Activated CD4-positive, alpha-beta memory T cell treated with anti-CD3 and anti-CD28 coated beads, Interleukin-2, amount 10 ng/mL, durations not matched to agents 7 days and 5 days (primary cell): ENCODE measurements at places on chromosomes 2 and 18.

DNA sequence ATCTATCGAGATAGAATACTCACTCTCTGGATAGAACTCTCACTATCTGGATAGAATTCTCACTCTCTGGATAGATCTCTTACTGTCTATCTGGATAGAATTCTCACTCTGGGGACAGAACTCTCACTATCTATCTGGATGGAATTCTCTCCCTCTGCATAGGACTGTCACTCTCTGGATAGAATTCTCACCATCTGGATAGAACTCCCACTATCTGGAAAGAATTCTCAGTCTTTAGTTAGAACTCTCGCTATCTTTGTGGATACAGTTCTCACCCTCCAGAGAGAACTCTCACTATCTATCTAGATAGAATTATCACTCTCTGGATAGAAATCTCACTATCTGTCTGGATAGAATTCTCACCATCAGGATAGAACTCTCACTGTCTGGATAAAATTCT, 16.5 kb downstream of the ABCG8 start:
- DNase-seq, result no peak

DNA sequence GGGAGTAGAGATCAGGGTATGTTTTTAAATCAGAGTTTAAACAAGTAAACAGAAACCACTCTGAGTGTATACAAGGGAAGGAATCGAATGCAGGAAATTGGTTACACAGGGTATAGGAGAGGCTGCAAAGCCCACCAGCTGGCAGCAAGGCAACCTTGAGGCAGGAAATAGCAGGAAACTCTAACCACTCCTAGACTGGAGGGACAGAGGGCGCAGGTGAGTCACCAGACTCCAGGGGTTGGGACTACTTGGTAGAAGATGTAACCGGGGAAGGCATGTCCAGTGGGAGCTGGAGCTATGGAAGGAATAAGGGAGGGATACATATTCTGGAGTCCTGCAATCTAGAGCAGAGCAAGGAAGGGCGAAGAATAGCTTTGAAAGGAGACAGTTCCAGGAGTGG, 152.3 kb downstream of the MEIS1 start:
- DNase-seq, result no peak

DNA sequence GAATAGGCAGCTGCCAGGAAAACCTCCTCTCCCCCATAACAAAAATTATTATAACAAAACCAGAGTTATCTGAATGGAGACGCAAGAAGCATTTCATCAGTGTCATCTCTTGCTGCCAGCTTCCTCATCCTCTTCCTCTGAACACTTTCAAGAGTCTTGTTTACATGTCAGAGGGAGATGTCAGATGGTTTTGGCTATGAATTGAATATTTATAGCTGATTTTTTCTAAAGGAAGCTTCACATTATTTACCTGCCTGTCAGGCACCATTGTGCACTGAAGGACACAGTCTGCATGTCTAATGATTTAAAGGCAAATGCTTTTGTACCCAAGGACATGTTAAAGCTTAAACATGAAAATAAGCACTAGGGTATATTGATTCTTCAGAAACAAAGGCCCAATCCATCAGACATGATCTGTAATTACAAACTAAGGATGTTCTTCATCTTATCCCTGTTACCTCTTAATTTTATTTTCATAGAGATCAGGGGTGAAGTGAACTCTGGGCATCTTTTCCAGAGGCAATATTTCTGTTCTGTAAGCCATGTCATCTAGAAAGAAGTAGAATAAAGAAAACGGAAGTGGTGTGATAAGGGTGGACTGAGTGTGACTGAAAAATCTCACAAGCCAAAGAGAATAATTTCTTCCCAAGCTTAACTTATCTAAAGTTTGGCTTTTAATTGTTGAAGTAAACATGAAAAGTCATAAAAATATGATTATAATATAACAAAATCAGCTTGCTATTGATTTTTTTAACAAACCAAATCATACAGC, 168.7 kb downstream of the ANKRD44 start:
- no peak for DNase-seq

GRCh38 chr2:105712166-105712915, 32.4 kb upstream of the NCK2 start:
- DNase-seq, result no peak

DNA sequence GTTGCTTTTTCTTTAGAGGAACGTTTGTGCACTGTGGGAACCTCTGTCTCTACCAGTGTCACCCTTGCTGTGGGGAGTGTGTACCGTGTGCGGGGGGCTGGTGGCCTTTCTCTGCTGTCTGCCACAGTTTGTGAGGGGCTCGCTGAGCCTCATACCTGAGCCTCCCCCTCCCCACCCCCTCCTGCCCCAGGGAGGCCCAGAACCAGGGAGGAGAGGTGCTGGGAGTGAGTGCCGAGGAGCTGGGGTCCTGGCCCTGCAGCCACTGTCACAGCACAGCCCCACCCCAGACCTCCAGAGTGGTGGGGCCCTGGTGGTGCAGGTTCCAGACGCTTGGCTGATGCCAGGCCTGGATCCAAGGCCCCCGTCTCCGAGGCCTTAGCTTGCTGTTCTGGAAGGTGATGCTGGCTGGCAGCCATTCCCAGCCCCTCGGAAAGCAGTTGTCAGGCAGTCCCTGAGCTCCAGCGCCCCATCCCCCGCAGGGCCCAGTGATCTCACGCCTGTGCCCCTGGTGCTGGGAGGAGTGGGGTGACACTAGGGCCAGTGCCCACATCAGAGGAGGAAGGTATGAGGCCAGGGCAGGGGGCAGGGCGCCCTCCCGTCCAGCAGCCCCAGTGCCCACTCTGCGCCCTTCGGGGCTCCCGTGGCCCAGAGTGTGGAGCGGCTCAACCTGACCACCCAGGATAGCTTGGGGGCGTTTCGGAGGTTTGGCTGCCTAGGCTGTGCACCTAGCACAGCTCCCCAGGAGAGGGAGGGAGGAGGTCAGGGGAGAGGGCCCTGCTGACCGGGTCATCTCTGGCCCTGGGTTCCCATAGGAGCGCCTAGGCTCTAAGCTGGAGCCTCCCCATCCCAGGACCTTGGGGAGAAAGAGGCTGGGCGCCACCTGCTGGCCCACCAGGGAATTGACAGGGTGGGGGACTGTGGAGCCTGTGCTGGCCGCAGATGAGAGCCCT, 53.0 kb upstream of the ALPP start:
- peak; percentile 49 for DNase-seq

- no peak for DNase-seq
Observed at GRCh38 chr2:148660999-148661398, 16.4 kb downstream of the EPC2 start.
